ENCODE measurements at places on chromosomes 2 and 18.

DNA sequence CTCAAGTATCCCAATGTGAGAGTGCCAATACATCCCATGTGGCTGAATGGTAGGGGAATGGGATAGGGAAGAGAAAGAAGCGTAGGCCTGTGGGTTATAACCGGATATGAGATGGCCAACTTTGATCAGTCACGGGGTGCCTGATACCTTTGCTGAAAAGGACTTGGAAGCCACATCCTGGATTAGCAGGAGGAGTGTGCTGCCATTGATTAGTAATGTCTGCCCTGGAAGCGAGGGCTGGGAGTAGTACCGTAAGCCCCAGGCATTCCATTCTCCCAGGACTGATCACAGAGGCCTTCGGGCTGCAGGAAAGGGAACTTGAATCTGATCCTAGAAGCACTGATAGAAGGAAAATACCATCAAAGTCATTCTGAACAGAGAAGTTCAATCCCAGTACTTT lies 218.5 kb downstream of the TFCP2L1 start:
- no peak for DNase-seq

GRCh38 chr2:24898122-24899109 lies 21.6 kb downstream of the ADCY3 start:
- DNase-seq: no peak

DNA sequence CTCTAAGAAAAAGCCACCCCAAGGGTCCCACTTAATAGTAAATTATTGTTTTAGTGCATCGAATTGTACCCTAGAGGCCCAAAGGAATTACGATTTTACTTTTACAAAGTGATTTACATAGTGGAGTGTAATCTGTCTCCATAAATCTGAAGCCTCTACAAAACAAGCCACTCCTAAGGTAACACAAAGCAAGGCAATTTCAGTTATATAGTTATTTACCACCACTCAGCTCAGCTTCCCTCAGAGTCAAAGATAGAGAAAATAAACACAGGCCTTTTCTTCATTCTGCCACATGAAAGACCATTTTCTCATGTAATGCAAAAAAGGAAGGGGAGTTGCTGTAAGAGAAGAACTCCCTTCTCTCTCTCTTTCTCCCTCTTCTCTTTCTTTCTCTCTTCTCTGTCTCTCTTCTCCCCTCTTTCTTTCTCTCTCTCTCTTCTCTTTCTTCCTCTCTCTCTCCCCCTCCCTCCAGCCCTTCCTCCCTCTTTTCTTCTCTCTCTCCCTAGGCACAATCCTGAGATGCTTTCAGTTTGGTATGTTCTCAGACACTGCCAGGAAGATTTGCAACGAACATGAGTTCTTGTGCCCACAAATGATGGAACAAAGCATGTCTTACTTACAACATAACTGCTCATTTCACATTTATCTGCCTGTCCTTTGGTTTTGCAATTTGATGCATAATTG lies 264.5 kb downstream of the BCL2 start:
- no peak for DNase-seq

- DNase-seq: no peak
These were observed 85.6 kb upstream of the TAF1B start for GRCh38 chr2:9757501-9758264.

- no peak for DNase-seq
These were observed 337.0 kb downstream of the EIPR1 start for GRCh38 chr2:3040496-3041140.

GRCh38 chr2:241443486-241444223 lies 64.7 kb downstream of the STK25 start:
- peak; percentile 97 for DNase-seq

DNA sequence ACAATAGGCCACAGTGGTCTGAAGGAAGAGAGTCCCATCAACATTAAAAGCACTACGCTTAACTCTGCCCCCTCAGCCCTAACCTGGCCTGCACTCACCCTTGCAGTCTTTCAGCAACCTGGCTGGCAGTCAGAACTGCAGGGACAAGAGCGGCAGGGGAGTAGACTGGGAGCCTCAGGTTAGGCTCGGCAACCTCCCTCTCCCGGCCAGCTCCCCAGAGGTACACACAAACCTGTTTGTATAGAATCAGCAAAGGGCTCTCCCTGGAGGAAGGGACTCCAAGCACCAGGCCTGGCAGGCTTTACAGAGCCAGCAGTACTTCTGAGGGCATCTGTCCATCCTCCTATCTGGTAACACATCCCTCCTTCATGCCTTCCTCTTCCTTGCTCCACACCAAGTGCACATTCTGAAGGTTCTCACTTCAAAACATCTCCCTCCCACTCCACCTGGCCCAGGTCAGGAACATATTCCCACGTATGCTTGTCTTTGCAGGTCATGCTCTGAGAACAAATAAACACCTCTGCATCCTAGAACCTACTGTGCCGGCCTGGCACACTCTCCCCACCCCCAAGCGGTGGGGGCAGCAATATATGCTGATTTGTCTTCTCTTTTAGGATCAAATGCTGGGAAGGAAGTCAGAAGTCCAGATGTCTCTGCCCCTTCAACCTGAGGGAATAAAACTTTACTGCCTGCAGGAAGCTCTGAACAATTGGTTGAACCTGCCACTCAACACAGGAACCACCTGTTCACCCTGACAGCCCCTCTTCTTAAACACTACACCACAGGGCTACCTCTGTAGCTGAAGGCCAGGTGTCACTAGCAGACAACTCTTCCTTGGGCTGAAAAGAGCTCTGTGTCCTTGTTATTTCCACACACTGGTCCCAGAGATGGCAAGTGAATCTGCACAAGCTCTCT lies 12.6 kb upstream of the SFXN5 start:
- DNase-seq: no peak

GRCh38 chr2:222862909-222863544 lies 2.2 kb downstream of the ACSL3 start:
- DNase-seq: no peak

- DNase-seq: no peak
These were observed 340.6 kb upstream of the DCC start for GRCh38 chr18:51999351-51999750.

- DNase-seq: peak; percentile 79
These were observed 3.2 kb downstream of the UBE2E3 start for GRCh38 chr2:180983468-180984242.

DNA sequence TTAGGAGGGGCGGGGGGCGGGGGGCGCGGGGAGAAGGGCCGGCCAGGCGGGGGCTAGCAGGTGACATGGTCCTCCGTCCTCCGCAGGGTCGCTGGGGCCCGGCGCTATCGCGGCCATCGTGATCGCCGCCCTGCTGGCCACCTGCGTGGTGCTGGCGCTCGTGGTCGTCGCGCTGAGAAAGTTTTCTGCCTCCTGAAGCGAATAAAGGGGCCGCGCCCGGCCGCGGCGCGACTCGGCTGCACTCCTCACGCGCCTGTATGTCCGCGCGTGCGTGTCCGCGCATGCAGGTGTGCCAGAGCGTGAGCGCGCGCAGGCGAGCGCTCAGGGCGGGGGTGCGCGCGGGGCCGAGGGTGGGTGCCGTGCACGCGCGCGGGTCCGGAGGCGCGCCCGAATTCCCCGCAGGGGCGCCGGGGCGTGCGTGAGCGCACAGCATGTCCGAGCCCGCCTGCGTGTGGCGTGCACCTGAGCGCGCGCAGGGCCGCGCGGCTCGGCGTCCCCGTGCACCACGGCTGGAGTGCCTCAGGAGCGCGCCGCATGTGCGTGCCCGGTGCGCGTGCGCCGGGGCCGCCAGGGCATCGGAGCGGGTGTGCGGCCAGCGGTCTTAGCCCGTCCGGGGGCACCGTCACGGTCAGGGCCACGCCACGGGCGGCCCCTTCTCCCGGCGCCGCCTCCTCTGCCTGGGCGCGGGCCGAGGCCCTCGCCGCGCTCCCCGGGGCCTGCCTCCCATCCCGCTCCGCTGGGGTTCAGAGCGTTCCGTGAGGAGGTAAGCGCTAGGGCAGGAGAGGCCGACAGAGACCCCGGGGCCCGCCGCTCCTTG lies 6.3 kb downstream of the SNORC start:
- DNase-seq: peak; percentile 83

- DNase-seq: no peak
These were observed 23.8 kb downstream of the THAP4 start for GRCh38 chr2:241613017-241613780.

DNA sequence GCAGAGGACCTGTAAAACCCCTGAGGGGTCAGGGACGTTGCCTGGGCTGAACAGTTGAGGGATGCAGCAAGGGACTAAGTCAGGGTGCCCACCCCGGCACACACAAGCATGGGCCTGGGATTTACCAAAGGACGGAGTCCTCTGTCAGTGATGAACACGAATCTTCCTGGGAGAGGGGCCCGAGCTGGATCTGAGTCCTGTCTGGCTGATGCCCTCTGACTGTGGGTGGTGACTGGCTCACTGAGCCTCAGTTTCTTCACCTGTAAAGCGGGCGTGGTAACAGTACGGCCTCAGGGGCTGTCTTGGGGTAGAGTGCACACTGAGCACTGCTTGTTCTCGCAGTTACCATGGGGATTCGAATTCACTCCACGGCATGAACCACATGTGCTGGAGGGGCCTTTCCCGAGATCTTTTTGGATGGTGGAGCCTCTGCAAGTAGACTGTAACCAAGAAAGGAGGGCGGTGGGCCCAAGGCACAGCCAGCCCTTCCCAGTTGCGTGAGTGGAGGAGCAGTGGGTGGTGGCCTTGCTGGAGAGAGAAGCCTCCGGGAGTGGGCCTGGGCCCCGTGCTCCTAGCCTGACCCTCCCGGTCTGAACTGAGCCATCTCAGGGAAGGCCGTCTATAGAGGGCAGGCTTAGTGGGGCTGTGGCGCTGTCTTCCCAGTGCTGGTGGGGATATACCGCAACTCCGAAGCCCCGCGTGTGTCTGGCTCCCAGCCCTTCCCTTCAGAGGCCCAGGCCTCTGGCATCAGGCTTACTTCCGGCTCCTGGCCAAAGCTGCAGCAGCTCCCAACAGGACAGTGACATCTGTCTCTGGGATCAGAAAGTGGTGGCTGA lies 130.8 kb upstream of the HS6ST1 start:
- DNase-seq: no peak

DNA sequence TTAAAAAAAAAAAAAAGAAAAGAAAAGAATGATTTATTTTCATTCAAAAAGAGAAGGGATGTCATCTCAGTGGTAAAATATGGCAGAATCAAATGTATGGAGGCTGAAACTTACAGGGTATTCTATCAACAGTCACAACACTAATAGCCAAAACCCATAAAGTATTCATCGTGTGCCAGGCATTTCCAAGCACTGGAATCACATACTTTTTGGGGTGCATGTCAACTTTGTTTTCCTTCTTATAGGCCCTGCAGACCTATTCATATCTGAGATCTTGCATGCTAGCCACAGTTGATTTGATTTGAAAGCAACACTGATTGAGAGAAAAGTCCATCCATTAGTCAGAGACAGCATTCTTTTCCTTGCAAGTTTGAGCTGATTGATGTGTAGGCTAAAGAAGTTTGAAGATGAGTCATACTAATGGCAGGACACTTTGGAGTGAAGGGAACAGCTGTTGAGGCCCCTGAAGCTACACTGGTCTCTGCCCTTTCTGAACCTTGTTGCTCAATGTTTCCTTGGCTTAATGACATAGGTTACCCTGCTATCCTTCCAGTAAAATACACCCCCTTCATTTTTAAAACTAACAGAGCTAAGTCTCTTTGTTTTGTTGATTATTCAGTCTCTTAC lies 22.0 kb downstream of the KATNAL2 start:
- no peak for DNase-seq

- DNase-seq: no peak
These were observed 87.3 kb downstream of the ACAA2 start for GRCh38 chr18:49725809-49726674.

DNA sequence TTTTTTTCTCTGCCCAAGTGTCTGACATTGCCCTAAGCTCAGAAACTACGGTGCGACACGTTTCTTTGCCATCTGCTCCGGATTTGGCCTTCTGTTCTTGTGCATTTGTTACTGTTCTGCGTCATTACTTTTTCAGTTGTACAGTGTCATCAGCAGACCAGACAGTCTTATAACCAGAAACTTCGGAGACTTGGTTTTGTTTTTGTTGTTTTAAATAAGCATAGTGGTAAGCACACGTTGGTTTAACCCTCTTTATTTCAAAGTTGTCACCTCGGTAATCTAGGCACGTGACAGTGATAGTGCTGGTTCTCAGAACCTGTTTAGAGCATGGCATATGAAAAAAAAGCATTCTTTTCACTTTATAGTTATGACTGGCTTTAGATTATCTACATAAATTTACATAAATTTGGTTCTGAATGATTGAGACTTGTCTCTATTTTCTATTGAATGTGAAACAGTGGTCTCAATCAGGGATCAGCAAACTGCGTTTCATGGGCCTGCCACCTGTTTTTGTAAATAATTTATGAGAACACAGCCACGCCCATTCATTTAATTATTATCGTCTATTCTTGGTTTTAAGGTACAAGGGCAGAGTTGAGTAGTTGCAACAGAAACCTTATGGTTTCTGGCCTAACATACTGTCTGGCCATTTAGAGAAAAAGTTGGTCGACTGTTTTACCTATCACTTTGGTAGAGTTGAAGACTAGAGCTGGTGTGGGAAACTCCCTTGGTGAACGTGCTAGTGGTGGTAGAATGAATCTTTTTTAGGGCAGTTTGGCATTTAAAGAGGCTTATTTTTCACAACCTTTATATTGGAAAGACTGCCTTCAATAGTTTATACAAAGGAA lies 106.5 kb downstream of the ZNF532 start:
- no peak for DNase-seq

GRCh38 chr18:57353137-57353939 lies 981 bp downstream of the ST8SIA3 start:
- no peak for DNase-seq

- peak; percentile 88 for DNase-seq
These were observed 14.1 kb downstream of the MSGN1 start for GRCh38 chr2:17830053-17831034.

DNA sequence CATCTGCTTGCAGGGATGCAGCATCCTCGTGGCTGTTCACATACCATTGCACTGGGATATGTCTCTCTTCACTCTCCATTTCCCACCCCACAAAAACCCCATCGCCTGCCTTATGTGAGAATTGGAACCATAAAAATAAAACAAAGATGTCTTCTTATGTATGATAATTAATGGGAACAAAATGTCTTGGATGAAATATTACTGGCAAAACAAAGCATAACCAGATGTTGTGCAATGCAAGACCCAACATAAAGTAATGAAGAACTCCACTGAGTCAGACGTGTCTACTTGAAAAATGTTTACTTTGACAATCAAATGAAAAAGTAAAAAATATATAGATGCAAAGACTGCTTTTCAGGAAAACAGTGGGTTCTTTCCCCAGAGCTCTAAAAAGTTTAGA lies 611.3 kb upstream of the SYT4 start:
- DNase-seq: no peak

DNA sequence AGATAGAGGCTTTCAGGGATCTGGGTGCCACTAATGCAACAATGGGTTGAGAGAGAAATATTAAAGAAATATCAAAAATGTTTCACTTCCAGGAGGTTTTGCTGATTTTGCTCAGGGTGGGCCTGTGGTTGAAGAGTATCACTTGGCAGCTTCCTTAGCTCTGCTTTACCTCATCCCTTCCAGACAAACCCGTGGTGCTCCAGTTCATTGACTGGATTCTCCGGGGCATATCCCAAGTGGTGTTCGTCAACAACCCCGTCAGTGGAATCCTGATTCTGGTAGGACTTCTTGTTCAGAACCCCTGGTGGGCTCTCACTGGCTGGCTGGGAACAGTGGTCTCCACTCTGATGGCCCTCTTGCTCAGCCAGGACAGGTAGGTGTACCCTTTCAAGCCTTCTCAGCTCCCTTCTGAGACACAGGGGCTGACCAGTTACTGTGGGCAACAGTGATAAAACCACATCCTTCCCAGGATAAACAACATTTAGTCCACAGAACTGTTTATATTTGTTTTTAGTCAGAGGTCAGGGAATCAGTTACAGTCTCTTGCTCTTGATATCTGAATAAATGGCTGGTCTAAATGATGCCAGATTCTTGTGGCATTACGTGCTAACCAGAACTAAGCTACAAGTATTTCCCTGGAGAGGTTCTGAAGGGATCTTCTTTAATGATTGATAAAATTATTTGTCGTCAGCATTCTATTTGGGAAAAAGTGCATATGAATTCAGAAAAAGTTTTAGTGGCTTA lies 7.0 kb downstream of the SLC14A1 start:
- DNase-seq: no peak
